Endodermal cell (in vitro differentiated cells): ENCODE measurements at places on chromosomes 6 and 20. TPM values are rescaled to one million over a fixed set of nuclear protein-coding genes. Genes with fewer than 3 reads are reported as not detected.

DNA sequence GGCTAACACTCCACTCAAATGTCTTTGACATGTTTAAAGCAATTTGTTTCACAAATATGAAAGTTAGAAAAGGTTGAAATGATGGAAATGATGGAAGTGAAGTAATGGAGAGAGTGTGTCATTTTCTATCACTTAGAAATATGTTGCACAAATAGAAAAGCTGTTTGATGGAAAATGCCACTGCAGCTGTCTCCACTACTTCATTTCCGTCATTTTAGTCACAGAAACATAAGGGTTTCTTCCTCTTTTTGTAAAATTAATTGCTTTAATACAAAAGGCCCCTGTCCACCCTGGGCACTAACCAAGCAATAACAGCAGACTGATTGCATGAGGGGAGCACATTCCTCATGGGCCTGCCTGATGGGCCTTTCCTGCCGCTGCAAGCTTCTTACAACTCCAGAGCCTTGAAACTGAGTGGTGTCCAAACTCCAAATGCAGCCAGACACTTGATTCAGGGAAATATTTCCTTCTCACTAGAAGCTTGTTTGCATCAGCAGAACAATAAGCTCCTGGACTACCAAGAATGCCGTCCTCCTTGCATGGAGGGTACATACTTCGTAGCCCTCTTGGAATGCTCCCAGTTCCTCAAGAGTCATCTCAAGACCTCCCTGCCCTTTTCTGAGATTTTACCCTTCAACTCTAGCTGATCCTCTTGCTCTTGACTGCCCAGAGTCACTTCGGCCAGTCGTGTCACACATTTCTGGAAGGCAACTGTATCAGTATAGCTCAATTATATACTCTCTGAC, 36.1 kb downstream of the F13A1 start:
- no peaks in the 10 kb centered on the region for H3K27me3 ChIP-seq
- no peak overlapping the region for H3K4me3 ChIP-seq
- no peak for DNase-seq
- no peak overlapping the region for H3K27ac ChIP-seq
- H3K4me1 ChIP-seq: no peaks in the 10 kb centered on the region
- no peaks in the 10 kb centered on the region for H3K36me3 ChIP-seq

DNA sequence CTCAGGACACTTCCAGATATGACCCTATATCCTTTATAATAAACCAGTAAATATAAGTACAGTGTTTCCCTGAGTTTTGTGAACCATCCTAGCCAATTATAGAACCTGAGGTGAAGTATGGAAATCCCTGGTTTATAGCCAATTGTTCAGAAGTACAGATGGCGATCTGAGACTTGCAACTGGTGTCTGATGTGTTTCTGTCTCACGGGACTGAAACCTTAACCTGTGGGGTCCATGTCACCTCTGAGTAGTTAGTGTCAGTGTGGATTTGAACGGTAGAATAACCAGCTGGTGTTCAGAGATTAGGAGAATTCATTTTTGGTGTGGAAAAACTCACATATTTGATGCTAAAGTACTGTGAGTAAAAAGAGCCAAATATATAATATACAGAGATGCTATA, 606.6 kb downstream of the MAFB start:
- no peaks in the 10 kb centered on the region for H3K36me3 ChIP-seq
- DNase-seq: no peak
- H3K4me3 ChIP-seq: no peak overlapping the region
- H3K27ac ChIP-seq: no peak overlapping the region

DNA sequence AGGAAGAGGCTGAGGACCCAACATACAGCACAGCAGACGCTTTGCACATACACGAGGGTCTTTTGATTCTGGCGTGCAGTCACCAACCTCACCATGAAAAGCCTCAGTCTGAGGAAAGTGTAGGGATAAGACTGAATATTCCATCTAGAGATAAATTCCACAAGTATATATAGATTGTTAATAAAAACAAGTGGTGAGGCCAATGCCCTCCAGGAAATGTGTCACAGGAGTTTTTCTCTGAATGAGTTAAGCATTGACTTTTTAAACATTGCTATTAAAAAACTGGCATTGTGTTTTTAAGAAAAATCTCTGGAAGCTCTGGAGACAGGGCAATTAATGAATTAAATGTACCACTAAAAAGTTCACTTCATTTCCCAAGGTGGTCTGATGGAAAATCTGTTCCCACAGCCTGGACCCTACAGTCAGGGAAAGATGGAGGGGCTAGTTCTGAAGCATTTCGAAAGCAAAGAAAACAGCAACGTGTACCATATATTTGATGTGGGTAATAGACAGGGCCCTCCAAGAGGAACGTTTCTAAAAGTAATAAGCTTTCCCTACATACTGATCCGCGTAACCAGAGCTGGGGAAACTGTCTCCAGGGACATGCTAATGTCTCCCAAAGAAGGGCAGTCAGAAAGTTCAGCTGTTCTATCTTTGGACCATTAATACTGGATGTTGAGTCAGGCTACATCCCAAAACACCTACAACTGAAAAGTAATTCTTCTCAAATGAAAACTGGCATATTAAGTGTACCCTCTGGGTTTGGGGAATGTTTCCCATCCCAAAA, 301.1 kb downstream of the FOXC1 start:
- no peaks in the 10 kb centered on the region for H3K4me1 ChIP-seq
- no peak overlapping the region for H3K4me3 ChIP-seq
- no peaks in the 10 kb centered on the region for H3K36me3 ChIP-seq
- no peak for DNase-seq

- no peak overlapping the region for H3K27ac ChIP-seq
- H3K27me3 ChIP-seq: no peaks in the 10 kb centered on the region
- H3K4me3 ChIP-seq: no peak overlapping the region
- no peaks in the 10 kb centered on the region for H3K36me3 ChIP-seq
- H3K4me1 ChIP-seq: no peaks in the 10 kb centered on the region
These were observed 40.2 kb downstream of the MOXD1 start for GRCh38 chr6:132361101-132361500.

DNA sequence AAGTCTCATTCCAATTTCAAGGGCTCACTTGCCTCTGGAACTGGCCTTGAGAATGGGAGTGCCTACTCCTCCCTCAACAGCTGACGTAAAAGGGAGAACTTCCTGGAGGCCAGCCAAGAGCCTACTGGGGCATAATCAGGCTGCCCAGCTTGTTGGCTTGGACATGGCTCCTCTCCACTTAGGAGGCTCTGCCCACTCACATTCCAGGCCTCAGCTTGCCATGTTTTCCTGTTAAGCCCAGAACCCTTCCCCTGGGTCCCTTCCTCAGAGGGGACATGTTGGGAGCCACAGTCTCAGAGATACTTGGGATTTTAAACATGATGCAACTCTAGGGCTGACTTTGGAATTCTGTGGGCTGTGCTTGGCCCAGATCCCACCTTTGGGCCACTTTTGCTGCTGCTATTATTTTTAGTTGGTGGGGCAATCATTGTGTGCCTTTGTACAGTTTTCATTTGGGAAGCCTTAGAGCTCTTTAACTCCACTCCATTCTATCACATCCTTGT, 31.5 kb upstream of the ADTRP start:
- H3K36me3 ChIP-seq: no peaks in the 10 kb centered on the region
- no peak for DNase-seq
- no peak overlapping the region for H3K27ac ChIP-seq
- no peak overlapping the region for H3K4me3 ChIP-seq
- H3K4me1 ChIP-seq: peaks cover 9% of the 10 kb centered on the region
- no peaks in the 10 kb centered on the region for H3K27me3 ChIP-seq

DNA sequence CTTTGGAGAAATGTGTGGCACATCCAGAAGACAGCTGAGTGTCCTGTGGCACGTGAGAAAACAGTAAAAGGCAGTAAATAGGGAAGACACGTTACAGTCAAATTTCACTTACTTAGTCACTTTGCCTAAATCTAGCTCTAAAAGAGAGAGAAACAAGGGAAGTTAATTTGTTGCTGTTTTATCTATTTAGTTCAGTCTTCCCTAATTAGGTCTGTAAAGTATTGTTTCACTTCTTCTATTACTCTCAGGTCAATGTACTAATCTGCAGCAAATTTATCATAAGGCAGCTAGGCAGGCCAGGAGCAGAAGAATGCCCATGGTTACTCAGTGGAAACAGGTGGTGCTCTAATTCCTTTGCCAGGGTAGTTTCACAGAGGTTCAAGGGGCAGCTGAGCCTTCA, 124.3 kb upstream of the CNR1 start:
- no peak overlapping the region for H3K27ac ChIP-seq
- no peak for DNase-seq
- H3K4me1 ChIP-seq: no peaks in the 10 kb centered on the region
- no peak overlapping the region for H3K4me3 ChIP-seq

GRCh38 chr20:3165473-3166337, 6.0 kb upstream of the FASTKD5 start:
- H3K4me3 ChIP-seq: no peak overlapping the region
- H3K27me3 ChIP-seq: no peaks in the 10 kb centered on the region
- no peaks in the 10 kb centered on the region for H3K4me1 ChIP-seq
- no peak for DNase-seq

GRCh38 chr6:44074439-44074812, 52.8 kb downstream of the MRPL14 start:
- H3K27me3 ChIP-seq: no peaks in the 10 kb centered on the region
- H3K36me3 ChIP-seq: no peaks in the 10 kb centered on the region
- DNase-seq: peak; percentile 89

GRCh38 chr6:36419310-36419709, 23.3 kb downstream of the PXT1 start:
- H3K27ac ChIP-seq: no peak overlapping the region
- H3K4me1 ChIP-seq: no peaks in the 10 kb centered on the region
- no peak overlapping the region for H3K4me3 ChIP-seq
- no peaks in the 10 kb centered on the region for H3K36me3 ChIP-seq

DNA sequence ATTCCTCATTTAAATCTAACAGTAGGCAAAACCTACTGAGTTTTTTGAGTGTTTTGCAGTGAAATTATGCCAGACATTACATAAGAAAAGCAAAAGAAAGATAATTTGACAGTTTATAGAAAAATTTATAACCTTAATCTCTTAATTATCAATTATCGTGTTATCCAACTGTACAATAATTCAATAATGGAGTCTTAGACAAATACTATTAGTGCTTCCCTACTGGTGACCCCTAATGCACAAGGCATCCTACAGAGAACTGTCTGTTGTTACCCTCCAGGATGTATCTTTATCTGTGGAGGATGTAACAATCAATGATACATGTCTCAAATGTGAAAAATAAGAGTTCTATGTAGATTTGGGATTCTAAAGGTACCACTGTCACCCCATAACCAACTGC, 1687.6 kb downstream of the GRIK2 start:
- DNase-seq: no peak
- no peaks in the 10 kb centered on the region for H3K36me3 ChIP-seq
- no peaks in the 10 kb centered on the region for H3K4me1 ChIP-seq
- H3K27me3 ChIP-seq: no peaks in the 10 kb centered on the region
- no peak overlapping the region for H3K27ac ChIP-seq

GRCh38 chr6:75246386-75246785, 2.8 kb upstream of the COX7A2 start:
- H3K4me3 ChIP-seq: no peak overlapping the region
- H3K27ac ChIP-seq: no peak overlapping the region
- no peak for DNase-seq
- H3K4me1 ChIP-seq: no peaks in the 10 kb centered on the region
- no peaks in the 10 kb centered on the region for H3K27me3 ChIP-seq

DNA sequence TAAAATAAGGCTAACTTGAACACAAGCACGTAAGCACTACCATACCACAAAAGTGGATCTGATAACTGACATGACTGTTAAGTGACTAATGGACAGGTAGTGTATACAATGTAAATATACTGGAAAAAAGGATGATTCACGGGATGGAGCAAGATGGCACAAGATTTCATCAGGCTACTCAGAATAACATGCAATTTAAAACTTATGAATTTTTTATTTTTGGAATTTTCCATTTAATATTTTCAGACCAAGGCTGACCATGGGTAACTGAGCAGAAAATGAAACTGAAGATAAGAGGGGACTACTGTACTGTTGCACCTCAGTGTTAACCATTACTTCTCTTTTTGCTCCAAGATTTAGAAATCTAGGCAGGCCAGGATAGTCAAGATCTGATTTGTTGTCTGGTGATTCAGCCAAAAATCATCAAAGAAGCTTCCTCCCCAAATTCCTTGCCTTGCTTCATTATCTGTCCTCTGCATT, 45.4 kb downstream of the TPBG start:
- H3K4me1 ChIP-seq: no peaks in the 10 kb centered on the region
- no peaks in the 10 kb centered on the region for H3K36me3 ChIP-seq
- H3K27me3 ChIP-seq: no peaks in the 10 kb centered on the region
- DNase-seq: no peak
- no peak overlapping the region for H3K4me3 ChIP-seq

DNA sequence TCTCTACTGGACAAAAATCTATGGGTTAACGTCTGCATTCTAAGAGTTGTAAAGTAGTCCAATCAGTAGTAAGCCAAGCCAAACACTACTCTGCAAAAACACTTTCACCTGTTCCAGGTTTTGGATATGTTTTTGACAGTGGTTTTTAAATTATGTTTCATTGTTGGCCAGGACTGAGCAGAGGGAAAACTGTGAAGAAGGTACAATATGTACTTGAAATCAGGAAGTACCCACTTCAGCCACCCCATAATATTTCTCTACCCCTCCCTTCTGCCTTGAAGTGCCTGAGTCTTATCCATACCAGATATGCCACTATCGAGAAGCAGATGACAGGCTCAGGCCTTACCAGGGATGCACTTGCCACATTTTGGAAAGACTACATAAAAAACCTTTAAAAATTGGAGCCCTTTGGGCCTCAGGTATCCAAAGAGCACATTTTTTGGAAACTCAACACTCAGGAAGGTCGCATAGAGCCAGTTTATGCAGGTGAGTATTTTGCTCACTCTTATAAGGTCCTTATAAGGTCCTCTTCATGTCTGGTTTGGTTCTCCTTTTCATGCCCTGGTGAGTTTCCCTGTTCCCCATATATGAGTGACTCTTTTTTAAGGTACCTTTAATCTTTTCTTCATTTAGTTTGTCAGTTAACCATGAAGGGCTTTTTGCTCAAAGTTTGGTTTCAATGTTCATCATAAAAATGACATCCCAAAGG, 859.3 kb upstream of the FLRT3 start:
- H3K27me3 ChIP-seq: no peaks in the 10 kb centered on the region
- H3K4me1 ChIP-seq: no peaks in the 10 kb centered on the region
- no peak for DNase-seq
- H3K27ac ChIP-seq: no peak overlapping the region
- H3K4me3 ChIP-seq: no peak overlapping the region

- no peaks in the 10 kb centered on the region for H3K4me1 ChIP-seq
- no peak for DNase-seq
- H3K27me3 ChIP-seq: no peaks in the 10 kb centered on the region
- peaks cover 82% of the 10 kb centered on the region for H3K36me3 ChIP-seq
These were observed 69.3 kb downstream of the IBTK start for GRCh38 chr6:82178077-82178758.

TRPC4AP gene
- total RNA-seq: 84.2 to 93.7 TPM (median 87.7 TPM) in 3 replicates

CLPSL1 gene
- total RNA-seq: not detected in 3 replicates

CTCFL gene
- total RNA-seq: 1.4 to 1.8 TPM (median 1.5 TPM) in 3 replicates

UBE2C gene
- total RNA-seq: 139 and 157 TPM in 2 replicates

BPI gene
- total RNA-seq: not detected in 2 replicates

SLC35F1 gene
- total RNA-seq: 5.9 and 6.7 TPM in 2 replicates

DSP gene
- 123 to 166 TPM (median 127 TPM) in 3 replicates for total RNA-seq

NKAIN4 gene
- 0.24 to 0.59 TPM in 2 of 3 replicates, not detected in the other for total RNA-seq

BCAS1 gene
- total RNA-seq: 0.09 TPM in 1 of 3 replicates, not detected in the others
